Activated CD4-positive, alpha-beta T cell treated with anti-CD3 and anti-CD28 coated beads, Interleukin-2, amount 50 U/mL, for 24 hours (primary cell): ENCODE measurements at places on chromosomes 1 and 21.

GRCh38 chr21:37982496-37983318 lies 66.5 kb upstream of the KCNJ6 start:
- no peak for DNase-seq

DNA sequence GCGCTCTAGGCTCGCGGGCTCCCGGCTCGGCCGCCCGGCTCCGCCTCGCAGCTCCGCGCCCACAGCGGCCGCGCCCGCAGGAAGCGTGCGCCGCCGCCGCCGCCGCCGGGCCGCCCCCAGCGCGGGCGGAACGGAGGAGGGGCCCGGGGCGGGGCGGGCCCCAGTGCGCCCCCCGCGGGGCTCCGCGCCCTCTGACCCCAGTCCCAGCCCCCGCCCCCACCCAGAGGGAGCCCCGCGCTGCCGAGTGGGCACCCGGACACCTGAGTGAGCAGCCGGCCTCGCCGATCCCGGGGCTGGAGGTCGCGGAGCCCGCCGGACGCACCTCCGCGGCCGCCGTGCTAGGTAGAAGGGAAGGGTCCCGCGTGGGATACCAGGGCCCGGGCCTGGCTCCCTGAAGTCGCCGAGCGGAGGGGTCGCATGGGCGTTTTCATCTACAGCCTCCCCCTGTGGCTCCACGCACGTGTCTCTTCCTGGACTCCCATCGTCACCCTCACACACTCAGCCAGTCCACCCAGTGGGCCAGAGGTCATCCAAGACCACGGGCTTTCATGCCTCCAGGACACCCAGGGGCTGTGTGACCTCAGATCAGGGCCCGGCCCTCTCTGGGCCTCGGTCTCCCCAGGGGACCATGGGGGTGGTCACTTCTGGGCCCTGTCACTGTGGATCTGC lies at the start of gene SDC3:
TSS of gene SDC3 (minus strand) at position 63 of the 669 bp plus-strand sequence. CDS start 172 bp downstream, outside the sequence.
- DNase-seq = no peak

DNA sequence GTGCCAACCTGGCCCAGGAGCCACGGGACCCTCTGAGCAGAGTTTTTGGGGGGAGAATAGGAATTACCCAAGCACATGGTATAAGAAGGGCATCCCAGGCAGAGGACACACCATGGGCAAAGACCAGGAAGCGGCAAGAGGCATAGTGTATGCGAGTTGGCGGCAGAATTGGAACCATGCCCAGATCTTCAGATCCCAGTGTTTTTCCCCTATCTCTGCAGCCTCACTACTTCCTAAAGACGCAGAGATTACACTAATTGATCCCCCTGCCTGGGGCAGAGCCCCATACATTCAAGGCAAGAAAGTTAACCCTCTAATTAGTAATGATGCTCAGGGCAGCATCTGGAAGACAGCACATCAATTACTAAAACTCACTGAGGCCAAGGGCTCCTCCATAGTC lies 48.2 kb downstream of the SYT2 start:
- DNase-seq = no peak

DNA sequence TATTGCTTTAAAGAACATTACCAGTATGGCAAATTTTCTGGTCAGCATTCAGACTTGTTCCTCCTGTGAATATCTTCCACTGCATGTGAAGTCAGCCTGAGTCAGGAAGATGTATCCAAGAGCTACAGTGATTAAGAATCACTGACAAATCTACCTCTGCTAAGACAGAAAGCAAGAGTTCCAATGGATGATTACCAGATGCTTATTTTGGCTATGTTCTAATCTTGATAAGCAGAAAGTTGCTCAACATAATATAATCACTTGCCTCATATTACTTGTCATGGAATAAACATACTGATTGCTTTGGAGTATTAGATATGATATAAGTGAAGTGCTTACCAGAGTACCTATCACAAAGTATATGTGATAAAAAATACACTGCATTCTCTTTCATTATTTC lies 738.1 kb downstream of the ADGRL2 start:
- DNase-seq = no peak

DNA sequence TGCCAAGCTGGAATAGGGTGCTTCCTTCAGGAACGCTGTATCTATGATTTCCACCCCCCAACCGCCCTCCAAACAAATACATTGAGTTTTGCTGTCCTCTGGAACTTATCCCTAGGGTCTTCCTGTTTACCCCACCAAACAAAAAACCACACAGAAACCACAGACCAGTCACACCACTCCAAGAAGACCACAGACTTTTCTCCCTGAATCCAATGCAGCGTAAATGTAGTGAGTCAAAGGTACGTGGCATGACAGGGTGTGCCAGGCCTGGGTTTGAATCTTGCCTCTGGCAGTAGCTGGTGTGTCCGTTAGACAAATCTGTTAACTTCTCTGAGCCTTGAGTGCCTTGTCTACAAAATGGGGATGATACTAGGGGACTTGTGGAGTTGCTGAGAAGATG lies 27.8 kb downstream of the ASAP3 start:
- DNase-seq = no peak

DNA sequence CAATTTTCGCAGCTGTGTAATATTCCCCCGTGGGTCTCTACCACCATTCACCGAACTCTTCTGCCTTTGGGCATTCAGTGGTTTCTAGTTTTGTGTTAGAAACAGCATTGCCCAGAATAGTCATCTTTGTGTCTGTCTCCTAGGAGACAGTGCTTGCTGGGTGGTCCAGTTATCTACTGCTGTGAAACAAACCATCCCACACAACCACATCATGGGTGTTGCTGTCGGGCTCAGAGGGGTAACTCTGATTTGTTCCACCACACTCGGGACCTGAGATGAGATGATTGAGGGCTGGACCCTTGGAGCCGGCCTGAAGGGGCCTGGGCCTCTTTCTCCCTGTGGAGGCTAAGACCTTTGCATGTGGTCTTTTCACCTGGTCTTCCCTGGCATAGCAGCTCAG lies 427.2 kb upstream of the VAMP3 start:
- DNase-seq = no peak

DNA sequence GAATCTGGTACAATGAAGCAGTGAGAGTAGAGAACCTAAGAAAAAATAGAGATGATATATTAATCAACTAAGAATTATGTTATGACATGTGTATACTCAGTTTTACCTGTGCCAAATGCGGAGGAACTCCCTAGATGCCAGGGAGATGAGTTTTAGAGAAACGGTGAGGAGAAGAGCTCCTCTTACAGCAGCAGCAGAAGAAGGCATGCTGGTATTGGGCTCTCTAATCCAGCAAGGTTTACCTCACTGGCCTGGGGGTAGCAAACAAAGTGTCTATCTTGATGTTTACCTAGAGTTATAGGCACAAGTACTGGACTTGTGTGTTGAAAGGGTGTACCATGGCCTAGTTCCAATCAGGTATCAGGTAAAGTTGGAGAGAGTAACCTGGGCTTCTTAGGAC lies 28.9 kb upstream of the DEPDC1 start:
- DNase-seq = no peak

DNA sequence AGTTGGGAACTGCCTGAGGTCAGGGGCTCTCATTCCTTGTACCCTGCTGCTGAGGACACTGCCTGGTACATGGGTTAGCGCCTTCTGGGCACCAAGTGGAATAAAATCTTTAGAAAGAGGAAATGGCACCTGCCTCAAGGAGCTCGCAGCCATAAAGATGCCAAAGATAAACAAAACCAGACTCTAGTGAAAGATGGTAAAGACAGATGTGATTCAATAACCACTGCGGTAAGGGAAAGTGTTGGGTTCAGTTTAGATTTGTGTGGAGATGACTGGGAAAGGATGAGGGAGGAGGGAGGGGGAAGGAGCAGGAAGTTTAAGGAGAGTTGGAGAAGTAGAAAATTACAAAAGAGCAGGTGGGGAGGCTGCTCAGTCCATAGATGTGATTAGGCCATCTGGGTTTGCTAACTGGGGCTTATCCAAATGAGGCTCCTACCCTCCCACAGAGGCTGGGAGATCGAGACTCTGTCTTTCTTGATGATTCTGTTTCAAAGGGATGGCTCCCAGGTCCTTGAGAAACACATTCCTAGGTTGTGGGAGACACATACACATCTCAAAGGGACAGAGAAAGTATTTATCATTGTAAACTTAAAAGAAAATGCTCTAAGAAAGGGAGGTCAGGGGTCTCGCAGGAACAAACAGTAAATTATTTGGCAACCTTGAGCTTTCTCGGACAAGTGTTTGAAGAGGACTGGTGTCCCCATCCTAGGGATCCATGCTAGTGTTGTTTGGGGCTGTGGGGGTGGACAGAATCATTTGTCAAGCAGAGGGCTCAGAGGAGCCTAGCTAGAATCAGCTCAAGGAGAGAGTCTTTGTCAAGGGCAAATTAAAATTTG lies 65.7 kb upstream of the MORC3 start:
- no peak for DNase-seq

- no peak for DNase-seq
Measured at GRCh38 chr1:52343979-52344378, 22.0 kb downstream of the CC2D1B start.

DNA sequence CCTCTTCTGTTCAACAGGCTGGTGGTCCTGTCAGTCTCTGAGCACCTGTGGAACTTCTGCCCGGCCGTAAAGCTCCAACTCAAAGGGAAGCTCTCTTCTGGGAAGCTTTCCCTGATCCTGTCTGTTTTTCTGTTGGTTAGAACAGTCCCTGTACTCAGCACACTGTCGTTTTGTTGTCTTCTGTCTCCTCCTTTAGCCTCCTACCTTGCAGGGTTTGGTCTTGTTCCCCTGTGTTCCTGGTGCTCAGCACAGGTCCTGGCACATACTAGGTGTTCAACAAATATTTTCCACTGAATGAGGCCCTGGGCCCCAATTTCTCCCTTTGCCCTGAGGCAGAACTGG lies 328 bp upstream of the KDF1 start:
- DNase-seq = no peak

DNA sequence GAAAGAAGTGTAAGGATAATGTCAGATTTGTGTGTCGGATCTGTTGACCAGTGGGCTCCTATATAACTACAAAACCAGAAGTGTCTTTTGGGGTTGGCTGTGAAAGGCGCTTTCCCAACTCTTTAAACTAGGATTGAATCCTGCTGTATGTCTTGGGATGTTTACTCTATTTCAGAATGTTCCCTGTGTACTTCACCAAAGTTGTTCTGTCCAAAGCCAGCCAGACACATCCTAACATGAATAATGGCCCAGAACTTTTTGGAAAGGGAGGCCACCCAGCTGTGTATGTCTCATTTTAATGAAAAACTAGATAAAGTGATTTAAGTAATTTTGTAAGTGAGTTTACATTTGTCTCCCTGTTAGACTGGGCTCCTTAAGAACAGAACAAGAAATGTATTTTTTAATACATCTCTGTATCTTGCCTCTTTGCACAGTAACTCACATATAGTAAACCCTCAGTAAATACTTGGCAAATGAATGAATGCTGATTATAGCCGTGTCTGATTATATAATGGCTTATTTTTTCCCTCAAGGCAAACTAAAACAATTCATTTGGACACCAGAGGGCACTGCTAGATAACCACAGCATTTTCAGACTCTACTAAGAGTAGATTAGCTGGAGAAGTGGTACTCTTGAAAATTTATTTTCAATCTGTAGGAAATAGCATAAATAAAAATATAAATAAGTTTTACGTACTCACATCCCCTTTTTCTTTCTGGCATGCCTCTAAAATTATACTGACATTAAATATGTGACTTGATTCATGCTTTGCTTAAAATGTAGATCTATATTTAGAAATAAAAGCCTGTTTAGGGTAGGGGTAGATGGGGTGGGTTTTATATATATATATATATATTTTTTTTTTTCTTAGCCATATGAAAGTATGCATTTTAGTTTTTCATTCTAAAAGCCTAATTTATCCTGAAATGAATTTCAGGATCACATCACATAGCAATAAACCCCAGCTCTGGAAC lies 23.8 kb downstream of the TSEN15 start:
- peak; percentile 4 for DNase-seq

DNA sequence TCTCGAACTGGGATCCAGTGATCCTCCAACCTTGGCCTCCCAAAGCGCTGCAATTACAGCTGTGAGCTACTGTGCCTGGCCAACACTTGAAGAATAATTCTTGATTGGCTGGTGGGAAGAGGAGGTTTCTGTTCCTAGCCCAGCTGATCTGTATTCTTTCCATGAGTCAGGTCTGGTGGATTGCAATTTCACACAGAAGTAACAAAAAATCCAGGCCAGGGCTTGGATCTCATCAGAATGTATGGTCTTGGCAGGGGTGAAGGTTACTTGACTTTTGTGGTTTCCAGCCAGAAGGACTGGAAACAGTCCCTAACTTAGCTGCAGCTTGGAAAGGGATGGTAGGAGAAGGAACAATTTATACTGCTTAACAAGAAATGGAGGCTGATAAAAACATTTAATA lies 5.1 kb upstream of the HP1BP3 start:
- DNase-seq = no peak

DNA sequence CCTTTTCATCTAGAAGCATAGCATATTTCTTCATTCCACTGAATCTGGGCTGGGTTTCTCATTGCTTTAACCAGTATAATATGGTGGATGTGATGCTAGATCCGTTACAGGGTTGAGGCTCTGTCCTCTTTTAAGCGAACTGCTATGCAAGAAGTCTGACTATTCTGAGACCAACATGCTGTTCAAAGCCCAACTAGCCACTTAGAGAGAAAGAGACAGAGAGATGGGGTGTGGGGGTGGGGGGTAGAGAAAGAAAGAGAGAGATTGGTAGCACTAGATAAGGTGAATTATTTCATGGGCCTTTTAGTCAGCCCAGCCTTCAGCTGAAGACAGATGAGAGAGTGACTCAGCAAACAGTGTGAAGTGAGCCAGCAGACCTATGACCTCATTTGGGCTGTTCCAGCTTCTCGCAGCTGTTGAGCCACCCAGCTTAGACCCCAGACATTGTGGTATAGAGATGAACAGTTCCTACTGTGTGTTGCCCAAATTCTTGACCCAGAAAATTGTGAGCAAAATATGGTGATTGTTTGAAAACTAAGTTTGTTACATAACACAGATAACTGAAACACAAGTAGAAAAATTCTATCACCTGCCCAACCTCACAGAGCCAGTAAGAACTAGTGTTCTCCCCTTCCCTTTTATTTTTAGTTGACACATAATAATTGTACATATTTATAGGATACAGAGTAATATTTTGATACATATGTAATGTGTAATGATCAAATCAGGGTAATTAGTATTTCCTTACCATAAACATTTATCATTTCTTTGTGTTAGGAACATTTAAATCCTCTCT lies 40.7 kb upstream of the PRKACB start:
- no peak for DNase-seq

- no peak for DNase-seq
Measured at GRCh38 chr1:105914403-105914802, 1142.1 kb upstream of the PRMT6 start.

GRCh38 chr21:43340491-43341377 lies 86.2 kb downstream of the SIK1 start:
- DNase-seq = no peak

DNA sequence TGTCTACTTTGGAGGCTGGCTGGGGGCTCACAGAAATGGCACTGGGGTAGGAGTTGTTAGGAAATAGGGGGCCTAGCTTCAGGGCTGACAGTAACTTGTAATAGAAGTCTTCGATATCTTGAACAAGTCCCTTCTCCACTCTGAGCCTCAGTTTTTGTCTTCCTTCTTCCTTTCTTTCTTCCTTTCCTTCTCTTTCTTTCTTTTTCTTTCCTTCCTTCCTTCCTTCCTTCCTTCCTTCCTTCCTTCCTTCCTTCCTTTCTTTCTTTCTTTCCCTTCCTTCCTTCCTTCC lies 12.9 kb downstream of the BTG2 start:
- no peak for DNase-seq

GRCh38 chr21:25551569-25551968 lies 55.7 kb downstream of the MRPL39 start:
- DNase-seq = no peak
